ENCODE measurements at places on chromosomes 1 and 21. TPM values are rescaled to one million over a fixed set of nuclear protein-coding genes. Genes with fewer than 3 reads are reported as not detected.

- H3K4me3 ChIP-seq, result no peak overlapping the region
- DNase-seq, result no peak
- H3K27ac ChIP-seq, result no peak overlapping the region
- no peaks in the 10 kb centered on the region for H3K27me3 ChIP-seq
- H3K36me3 ChIP-seq, result no peaks in the 10 kb centered on the region
- H3K4me1 ChIP-seq, result no peaks in the 10 kb centered on the region
Observed at GRCh38 chr1:213324859-213325258, 273.8 kb downstream of the RPS6KC1 start.

GRCh38 chr1:230268371-230269170 is 157.6 kb downstream of the PGBD5 start:
- DNase-seq, result no peak
- peaks cover 5% of the 10 kb centered on the region for H3K4me1 ChIP-seq

DNA sequence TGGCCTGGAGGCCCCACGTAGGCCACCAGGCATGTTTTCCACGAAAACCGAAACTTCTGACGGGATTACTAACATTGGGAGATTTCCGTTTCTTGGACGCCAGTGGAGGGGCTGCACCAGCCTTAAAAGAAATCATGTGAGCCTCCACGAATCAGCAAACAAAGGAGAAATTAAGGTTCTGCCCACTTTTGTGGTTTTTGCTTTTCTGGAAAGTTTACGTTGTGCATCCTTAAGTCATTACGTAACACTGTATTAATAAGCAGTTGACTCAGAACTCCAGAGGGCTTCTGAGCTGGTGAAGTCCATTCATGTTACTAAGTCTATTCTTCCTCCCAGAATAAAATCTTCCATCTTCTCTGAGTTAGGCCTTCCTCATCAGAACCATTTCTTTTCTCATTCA is 168.5 kb downstream of the PSMG1 start:
- no peaks in the 10 kb centered on the region for H3K36me3 ChIP-seq
- H3K4me1 ChIP-seq, result peaks cover 2% of the 10 kb centered on the region
- H3K4me3 ChIP-seq, result no peak overlapping the region
- DNase-seq, result no peak

GRCh38 chr1:218200979-218201378 is 84.1 kb upstream of the RRP15 start:
- H3K27ac ChIP-seq, result no peak overlapping the region
- no peaks in the 10 kb centered on the region for H3K27me3 ChIP-seq
- no peak overlapping the region for H3K4me3 ChIP-seq
- no peaks in the 10 kb centered on the region for H3K4me1 ChIP-seq
- DNase-seq, result no peak

DNA sequence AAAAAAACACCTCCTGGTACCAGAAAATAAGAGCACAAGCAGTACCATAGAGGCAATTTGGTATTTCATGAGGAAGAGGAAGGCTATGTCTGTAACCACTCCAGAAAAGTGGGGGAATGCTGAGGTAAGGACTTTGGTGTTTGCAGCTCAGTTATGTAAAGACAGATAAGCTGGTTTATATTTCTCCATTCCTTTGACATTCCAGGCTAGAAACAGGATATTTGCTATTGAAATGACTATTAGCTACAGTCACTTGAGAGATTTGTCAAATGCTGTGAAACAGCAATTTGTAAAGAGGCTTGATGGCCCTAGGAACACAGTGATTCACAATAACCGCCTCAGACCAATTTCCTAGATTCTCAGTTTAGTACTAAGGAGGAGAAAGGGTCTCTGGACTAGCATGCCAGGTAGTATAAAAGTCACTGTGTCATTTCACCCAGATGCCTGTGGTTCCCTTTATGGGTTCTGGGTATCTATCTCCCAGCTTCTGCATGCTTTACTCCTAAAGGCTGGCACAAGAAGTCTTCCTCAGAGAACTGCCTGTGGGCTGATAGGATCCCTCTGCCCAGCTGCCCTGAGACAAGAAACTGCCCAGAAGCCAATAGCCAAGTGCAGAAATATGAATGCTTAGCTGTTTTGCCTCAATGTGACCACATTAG is 80.5 kb downstream of the VCAM1 start:
- H3K36me3 ChIP-seq, result no peaks in the 10 kb centered on the region
- no peaks in the 10 kb centered on the region for H3K4me1 ChIP-seq
- no peaks in the 10 kb centered on the region for H3K27me3 ChIP-seq
- no peak for DNase-seq
- H3K4me3 ChIP-seq, result no peak overlapping the region
- no peak overlapping the region for H3K27ac ChIP-seq

DNA sequence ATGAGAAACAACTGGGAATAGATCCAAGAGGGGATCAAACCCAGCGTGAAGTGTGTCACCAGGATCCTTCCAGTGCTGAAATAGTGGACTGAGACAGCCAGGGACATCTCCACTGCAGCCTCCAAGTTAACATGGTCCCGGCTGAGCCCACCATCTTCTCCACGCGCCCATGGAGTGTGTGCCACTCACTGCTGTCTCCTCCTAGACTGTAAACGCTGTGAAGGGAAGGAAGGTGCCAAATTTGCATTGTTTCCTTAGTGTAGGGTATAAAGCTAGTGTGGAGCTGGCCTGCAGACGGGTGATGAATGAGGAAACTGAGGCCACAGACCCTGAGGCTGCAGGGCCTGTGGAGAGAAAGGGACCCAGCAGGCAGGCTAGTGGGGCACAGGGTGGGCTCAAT is 183.6 kb downstream of the FOXD2 start:
- H3K27me3 ChIP-seq, result no peaks in the 10 kb centered on the region
- H3K4me1 ChIP-seq, result no peaks in the 10 kb centered on the region
- no peak overlapping the region for H3K27ac ChIP-seq
- no peaks in the 10 kb centered on the region for H3K36me3 ChIP-seq

GRCh38 chr1:178566187-178566586 is 53.3 kb downstream of the TEX35 start:
- H3K27ac ChIP-seq, result no peak overlapping the region
- no peaks in the 10 kb centered on the region for H3K27me3 ChIP-seq
- H3K4me1 ChIP-seq, result no peaks in the 10 kb centered on the region
- H3K36me3 ChIP-seq, result no peaks in the 10 kb centered on the region

GRCh38 chr1:119556423-119556822 is 49.4 kb downstream of the HSD3B1 start:
- H3K27ac ChIP-seq, result no peak overlapping the region
- H3K4me3 ChIP-seq, result no peak overlapping the region
- H3K4me1 ChIP-seq, result no peaks in the 10 kb centered on the region
- no peaks in the 10 kb centered on the region for H3K36me3 ChIP-seq
- H3K27me3 ChIP-seq, result no peaks in the 10 kb centered on the region
- no peak for DNase-seq

- H3K4me1 ChIP-seq, result no peaks in the 10 kb centered on the region
- H3K4me3 ChIP-seq, result no peak overlapping the region
- no peaks in the 10 kb centered on the region for H3K27me3 ChIP-seq
- DNase-seq, result no peak
- no peak overlapping the region for H3K27ac ChIP-seq
Observed at GRCh38 chr21:33133892-33134291, 64.0 kb downstream of the OLIG1 start.

GRCh38 chr1:216466162-216466801 is 43.0 kb upstream of the USH2A start:
- H3K36me3 ChIP-seq, result no peaks in the 10 kb centered on the region
- H3K4me1 ChIP-seq, result no peaks in the 10 kb centered on the region
- no peak for DNase-seq
- no peak overlapping the region for H3K4me3 ChIP-seq
- H3K27me3 ChIP-seq, result no peaks in the 10 kb centered on the region

GRCh38 chr1:119001181-119002027 is 13.3 kb upstream of the TBX15 start:
- peak overlapping the region; percentile 53 for H3K4me3 ChIP-seq
- peaks cover 96% of the 10 kb centered on the region for H3K27me3 ChIP-seq
- DNase-seq, result peak; percentile 60
- no peaks in the 10 kb centered on the region for H3K36me3 ChIP-seq

DNA sequence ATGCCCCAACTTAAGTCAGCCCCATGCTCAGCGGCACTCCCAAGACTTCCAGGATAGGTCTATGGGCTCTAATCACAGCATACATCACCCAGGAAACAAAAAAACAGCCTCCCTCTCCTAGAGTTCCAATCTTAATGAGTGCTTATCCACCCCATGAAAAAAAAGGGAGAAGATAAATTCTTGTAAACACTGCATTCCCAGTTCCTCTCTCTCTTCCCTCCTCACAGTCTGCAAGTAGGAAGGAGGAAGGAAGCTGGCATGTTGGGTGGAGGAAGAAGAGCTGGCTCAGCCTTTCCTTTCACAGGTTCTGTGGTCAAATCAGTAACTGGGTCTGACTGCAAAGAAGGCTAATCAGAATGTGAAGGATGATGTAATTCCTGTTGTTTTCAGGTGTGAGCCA is 69.9 kb upstream of the ZC3H11B start:
- no peak overlapping the region for H3K27ac ChIP-seq
- H3K4me1 ChIP-seq, result no peaks in the 10 kb centered on the region
- no peaks in the 10 kb centered on the region for H3K27me3 ChIP-seq
- H3K4me3 ChIP-seq, result no peak overlapping the region

GRCh38 chr1:119006406-119007279 is 18.5 kb upstream of the TBX15 start:
- H3K4me1 ChIP-seq, result peaks cover 23% of the 10 kb centered on the region
- no peaks in the 10 kb centered on the region for H3K36me3 ChIP-seq
- no peak overlapping the region for H3K27ac ChIP-seq
- DNase-seq, result no peak
- peaks cover 79% of the 10 kb centered on the region for H3K27me3 ChIP-seq
- no peak overlapping the region for H3K4me3 ChIP-seq

DNA sequence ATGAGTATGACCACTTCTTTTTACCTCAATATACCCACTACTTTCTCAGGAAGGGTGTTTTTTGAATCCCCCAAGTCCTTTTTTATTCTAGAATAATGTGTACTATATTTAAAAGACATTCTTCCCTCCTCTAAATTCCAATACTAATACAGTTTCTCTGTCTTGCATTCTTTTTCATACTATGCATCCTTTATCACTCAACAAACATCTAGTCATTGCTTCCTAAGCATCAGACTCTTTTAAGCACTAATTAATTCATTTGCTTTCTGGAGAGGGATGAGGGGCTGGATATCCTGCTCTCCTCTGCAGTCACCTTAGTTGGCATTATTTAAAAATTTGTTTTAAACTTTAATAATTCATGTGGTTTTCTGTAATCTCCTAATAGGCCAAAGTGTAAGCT is 838.8 kb downstream of the KCNT2 start:
- no peaks in the 10 kb centered on the region for H3K27me3 ChIP-seq
- H3K27ac ChIP-seq, result no peak overlapping the region
- no peak for DNase-seq
- H3K36me3 ChIP-seq, result no peaks in the 10 kb centered on the region
- no peaks in the 10 kb centered on the region for H3K4me1 ChIP-seq
- no peak overlapping the region for H3K4me3 ChIP-seq

DNA sequence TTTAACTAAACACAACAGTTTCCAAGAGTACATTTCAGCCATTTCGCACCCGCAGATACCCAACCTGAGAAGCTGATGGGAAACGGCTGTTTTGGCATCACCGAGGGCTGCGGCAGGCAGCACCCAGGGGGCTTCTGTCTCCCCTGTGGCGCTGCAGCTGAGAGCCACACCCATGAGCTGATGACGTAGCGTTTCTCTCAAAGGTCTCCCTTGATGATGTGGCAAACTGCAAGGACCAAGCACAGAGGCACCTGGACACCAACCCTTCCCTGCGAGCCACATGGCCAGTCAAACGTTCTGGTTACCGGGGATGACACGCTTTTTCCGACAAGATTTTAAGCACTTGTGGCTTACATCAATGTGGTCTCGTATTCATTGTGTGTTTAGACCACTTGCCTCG is 150.8 kb upstream of the ERG start:
- H3K27ac ChIP-seq, result no peak overlapping the region
- H3K36me3 ChIP-seq, result no peaks in the 10 kb centered on the region
- no peaks in the 10 kb centered on the region for H3K27me3 ChIP-seq
- H3K4me1 ChIP-seq, result no peaks in the 10 kb centered on the region

DNA sequence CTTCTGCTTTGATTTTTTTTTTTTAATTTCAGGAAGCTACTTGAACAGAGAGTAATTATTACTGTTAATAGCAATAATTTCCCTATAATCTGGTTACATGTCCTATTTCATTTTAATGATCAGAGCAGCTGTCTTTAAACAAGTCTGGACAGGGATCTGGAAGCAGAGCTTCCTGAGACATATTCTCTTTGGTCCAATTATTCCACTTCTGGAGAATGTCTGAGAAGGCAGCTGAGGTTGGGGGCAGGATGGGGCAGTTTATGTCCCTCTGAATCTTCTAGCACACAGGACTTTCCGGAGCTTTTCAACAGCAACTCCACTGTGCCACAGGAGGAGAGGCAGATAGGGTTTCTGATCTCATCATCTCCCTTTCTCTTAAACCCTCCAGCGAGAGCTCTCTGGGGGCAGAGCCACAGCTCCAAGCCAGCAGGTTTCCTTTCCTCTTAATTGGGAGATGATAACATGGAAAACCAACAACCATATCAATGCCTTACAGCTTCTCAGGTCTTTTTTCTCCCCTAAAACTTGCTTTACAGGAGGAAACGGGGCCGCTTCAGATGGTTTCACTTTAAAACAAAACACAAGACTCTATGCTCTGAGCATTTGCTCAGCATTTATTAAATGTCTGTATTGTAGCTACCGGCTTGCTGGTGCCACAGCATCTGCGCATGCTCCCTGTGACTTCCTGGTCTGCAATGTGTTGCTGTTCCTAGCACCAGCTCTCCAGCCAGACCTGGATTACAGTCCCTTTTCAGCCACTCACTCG is 425.7 kb upstream of the USP24 start:
- H3K36me3 ChIP-seq, result no peaks in the 10 kb centered on the region
- H3K4me1 ChIP-seq, result no peaks in the 10 kb centered on the region
- no peaks in the 10 kb centered on the region for H3K27me3 ChIP-seq
- no peak for DNase-seq
- no peak overlapping the region for H3K27ac ChIP-seq

DNA sequence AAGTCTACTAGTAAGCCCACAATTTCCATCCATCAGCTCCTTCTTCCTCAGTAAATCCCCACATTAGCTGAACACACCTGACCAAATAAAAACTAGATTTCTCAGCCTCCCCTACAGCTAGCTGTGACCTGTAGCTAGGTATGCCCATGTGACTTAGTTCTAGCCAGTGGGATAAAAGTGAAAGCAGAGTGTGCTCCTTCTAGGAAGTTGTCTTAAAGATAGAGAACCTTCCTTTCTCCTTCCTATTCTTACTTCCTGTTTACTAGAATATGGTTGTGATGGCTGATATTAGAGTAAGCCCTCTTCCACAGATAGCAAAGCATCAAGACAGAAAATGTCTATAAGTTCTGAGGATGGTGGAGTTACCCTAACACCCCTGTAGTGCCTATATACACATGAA is 67.0 kb downstream of the PIK3R3 start:
- H3K4me3 ChIP-seq, result no peak overlapping the region
- no peak for DNase-seq
- H3K36me3 ChIP-seq, result peaks cover 10% of the 10 kb centered on the region
- H3K27me3 ChIP-seq, result no peaks in the 10 kb centered on the region
- no peaks in the 10 kb centered on the region for H3K4me1 ChIP-seq

NPPB gene
- total RNA-seq, result 0.91 TPM

CFAP107 gene
- not detected for total RNA-seq

NTMT2 gene
- 0.67 TPM for total RNA-seq

LGR6 gene
- 1.1 TPM for total RNA-seq

GJB3 gene
- 1.1 TPM for total RNA-seq

METTL18 gene
- 6.0 TPM for total RNA-seq

KLF18 gene
- not detected for total RNA-seq

SLC22A15 gene
- 3.7 TPM for total RNA-seq

GSTM2 gene
- 9.6 TPM for total RNA-seq

EXTL1 gene
- total RNA-seq, result 1.2 TPM
